Effector memory CD8-positive, alpha-beta T cell (primary cell): ENCODE measurements at places on chromosomes 7 and 10.

DNA sequence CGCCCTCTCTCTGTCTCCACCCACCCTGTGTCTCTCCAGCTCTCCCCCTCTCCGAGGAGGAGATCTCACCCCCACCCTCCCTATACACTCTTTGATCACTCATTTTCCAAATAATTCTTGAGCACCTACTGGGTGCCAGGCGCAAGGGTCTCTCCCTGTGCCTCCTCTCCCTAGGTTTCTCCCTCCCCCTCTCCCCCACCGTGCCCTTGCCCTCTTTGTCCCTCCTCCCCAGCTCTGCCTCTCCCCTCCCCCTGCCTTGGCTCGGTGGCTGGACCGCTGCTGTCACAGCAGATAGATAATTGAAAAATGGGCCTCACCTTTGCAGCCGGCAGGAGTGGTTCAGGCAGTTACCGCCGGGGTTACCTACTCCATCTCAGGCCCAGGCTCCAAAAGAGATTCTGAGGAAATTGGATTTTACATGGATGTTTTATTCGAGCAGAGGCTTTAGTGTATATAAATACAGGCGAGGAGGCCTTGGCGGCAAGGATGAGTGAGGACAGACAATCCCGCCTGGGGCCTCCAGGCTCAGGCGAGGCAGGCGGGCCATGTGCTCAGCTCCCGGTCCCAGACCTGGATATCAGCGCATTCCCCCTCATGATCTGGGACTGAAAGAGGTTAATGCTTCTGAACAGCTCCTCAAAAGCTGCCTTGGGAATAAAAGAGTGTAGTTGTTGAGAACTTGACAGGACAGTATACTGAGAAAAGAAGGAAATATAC is 60.8 kb upstream of the BTRC start:
- DNase-seq = no peak

- DNase-seq = no peak
Observed at GRCh38 chr10:35327790-35328403, 8.4 kb upstream of the CCNY start.

DNA sequence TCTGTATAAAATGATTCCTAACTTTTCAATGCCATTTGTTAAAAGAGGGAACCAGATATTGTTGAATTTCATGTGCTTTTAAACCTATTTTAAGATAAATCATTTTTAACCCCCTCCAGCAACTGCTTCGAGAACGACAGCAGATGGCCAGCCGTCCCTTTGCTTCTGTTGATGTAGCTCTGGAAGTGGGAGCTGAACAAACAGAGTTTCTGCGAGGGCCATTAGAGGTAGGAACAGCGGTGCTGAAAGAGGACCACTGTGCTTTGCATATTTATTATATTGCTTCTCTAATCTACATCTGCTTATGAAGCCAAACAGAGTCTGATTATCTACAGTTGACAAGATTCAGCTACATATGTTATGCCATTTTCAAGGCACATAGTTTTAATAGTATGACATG is 545.9 kb downstream of the GFRA1 start:
- no peak for DNase-seq

DNA sequence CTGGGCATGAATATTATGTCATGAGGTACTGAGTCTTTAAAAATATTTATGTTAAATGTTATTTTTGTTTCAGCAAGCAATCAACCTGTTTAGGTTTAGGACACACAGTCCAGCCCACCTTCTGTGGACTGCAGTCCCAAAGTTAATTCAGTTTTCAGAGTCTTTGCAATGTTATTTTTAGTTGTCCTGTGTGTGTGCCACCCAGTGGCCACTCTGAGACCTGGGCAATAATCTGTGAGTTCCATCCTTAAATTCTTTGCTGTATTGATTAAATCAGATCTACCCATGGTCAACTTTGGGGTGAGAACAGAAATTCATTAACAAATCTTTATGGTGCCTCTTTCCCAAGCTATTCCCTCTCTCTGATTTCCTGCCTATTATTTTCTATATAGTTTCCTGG is 415.1 kb downstream of the CCSER2 start:
- no peak for DNase-seq

DNA sequence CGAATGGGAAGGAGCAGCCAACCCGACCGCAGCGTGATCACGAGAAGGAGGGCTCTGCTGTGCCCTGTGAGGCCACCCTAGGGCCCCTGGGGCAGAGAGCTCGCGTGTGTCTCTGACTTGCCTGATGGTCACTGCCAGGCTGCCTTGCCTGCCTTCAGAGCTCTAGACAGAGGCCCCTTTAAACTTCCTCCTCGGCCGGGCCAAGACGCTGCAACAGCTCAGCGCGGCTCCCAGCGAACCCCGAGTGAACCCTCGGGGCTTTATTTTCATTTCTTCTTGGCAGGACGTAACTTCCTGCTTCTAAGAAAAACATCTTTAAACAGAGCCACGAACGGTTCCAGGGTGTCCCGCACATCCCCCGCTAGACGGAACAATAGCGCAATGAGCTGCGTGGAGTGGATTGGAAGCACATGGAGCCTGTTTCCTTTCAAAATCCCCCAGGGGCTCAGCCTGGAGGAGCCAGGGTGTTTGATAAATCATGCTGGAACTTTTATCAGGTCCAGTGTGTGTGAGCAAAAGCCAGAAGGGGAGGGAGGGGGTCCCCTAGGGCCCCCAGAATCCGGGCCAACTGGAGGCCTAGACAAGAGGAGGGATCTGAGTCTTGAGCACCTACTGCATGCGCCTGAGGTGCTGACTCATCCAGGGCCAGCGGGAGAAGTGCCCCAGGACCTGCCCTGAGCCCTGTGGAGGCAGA is 134.1 kb upstream of the GDF10 start:
- peak; percentile 11 for DNase-seq

GRCh38 chr7:149500910-149501309 is 3.3 kb upstream of the ZNF746 start:
- DNase-seq = no peak

DNA sequence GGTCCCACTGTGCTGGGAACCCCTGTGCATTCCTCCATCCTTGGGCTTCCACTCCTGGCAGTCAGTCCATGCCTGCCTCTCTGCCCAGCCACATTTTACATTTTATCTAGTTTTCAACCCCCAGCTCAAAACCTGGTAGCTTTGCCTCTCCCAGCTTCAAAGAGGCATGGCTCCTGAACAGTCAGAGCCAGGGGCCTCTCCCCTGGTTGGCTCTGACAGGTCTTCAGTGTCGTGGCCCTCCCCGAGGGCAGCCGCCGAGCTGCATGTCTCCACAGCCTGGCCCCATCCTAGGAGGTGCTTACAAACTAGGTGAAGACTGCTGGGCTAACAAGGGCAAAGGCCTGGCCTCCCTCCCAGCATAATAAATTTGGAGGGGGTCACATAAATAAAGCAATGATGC is 14.8 kb downstream of the COBL start:
- DNase-seq = no peak

DNA sequence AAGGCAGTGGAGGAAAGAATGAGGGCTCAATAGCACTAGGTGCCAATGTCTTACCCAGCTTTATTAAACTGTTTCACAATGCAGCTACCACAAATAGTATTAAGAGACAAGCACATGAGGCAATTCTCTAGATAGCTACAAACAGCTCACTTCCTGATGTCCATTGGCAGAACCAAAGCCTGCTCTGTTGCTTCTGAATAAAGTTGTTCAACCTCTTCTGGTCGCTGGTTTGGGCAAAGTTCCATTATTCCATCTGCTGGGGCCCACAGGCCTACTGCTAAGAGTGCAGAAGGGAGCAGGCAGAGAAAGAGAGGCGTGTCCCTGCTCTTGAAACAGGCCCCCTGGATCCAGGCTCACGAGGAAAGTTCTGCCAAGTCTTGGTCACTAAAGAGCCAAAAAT is 173.9 kb downstream of the ZNF438 start:
- DNase-seq = no peak

DNA sequence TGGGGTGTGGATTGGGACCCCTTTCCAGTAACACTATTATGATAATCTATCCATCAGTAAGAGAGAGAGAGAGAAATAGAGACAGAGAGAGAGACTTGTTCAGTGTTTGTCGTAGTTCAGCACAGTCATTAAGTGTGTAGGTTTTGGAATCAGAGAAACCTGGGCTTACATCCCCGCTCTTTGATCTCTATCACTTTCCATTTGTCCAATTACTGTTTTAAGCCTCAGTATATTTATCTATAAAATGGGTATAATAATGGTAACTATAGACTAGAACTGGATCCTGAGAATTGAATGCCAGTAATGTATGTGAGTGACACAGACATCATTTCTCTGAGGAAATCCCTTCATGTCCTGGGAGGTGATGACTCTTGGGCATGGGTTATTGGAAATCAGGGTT is 460.5 kb downstream of the PLXNA4 start:
- no peak for DNase-seq

- no peak for DNase-seq
Observed at GRCh38 chr10:34176351-34176750, 638.7 kb downstream of the PARD3 start.

DNA sequence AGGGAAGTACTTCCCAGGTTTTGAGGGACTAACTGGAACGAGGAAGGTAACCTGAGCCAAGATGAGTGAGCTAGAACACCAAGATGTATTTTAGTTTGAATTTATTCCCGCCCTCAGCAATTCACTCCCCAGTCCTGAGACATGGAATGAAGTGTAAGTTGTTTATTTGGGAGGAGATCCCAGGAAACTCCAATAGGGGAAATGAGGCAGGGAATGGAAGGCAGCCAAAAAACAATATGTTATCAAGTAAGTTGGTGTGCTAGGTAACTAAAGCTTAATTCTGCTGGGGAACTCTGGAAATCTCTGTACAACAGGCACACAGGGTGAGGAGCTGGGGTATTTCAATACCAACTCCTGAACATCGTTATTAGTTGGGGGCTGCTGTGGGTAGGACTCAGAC is 189.7 kb upstream of the HDAC9 start:
- DNase-seq = no peak

DNA sequence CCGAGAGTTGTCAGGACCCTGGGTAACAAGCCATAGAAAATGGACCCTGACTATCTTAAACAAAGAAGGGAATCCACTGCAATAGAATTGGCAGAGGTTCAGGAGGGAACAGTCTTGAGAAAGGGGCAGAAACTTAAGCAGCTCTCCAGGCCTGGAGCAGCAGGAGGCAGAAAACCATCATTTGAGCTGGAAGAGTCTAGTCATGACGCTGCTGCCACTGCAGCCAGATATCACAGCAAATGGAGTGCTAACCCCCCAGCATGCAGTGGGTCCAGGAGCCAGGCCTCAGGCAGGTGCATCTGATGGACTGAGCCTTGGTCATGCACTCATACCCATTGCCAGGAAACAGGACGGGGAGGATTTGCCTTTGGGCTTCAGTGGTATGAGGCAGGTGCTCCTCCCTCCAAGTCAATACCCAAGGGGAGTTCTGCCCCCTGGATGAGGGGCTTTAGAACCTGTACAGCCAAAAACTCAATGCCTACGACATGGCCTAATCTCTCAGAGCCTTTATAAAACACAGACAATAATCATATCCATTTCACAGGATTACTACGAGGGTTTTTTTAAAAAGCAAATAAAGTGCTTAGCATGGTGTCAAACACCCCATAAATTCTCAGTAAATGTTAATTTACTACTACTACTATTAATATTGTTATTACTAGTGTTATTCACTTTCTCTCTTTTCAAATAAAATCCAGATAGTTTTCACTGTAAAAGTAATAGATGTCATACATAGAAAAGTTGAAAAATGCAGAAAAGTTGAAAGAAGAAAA is 30.7 kb downstream of the DUSP5 start:
- no peak for DNase-seq

- no peak for DNase-seq
Observed at GRCh38 chr7:30302656-30303311, 18.4 kb downstream of the ZNRF2 start.

- DNase-seq = no peak
Observed at GRCh38 chr10:6582298-6582697, 2.2 kb upstream of the PRKCQ start.

DNA sequence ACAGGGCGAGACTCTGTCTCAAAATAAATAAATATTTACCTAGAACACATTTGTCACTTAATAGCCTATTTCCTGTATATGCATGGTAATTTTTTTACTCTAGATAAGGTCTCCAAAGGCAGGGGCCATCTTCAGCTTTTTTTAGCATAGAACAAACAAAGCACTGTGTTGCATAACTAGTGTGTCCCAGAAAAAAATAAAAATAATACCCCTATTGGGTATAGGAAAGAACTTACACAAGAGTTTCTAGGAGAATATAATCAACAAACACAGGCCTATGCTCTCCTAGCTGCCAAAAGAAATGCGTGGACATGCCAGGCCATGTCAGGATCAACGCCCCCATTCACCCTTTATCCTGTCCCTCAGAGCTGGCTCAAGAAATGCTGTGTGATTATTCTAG is 103.6 kb downstream of the PARD3 start:
- no peak for DNase-seq

GRCh38 chr10:22368402-22368801 is 23.1 kb downstream of the SPAG6 start:
- no peak for DNase-seq

DNA sequence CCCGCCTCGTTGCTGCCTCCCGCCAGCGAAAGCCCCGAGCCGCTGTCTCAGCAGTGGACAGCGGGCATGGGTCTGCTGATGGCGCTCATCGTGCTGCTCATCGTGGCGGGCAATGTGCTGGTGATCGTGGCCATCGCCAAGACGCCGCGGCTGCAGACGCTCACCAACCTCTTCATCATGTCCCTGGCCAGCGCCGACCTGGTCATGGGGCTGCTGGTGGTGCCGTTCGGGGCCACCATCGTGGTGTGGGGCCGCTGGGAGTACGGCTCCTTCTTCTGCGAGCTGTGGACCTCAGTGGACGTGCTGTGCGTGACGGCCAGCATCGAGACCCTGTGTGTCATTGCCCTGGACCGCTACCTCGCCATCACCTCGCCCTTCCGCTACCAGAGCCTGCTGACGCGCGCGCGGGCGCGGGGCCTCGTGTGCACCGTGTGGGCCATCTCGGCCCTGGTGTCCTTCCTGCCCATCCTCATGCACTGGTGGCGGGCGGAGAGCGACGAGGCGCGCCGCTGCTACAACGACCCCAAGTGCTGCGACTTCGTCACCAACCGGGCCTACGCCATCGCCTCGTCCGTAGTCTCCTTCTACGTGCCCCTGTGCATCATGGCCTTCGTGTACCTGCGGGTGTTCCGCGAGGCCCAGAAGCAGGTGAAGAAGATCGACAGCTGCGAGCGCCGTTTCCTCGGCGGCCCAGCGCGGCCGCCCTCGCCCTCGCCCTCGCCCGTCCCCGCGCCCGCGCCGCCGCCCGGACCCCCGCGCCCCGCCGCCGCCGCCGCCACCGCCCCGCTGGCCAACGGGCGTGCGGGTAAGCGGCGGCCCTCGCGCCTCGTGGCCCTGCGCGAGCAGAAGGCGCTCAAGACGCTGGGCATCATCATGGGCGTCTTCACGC is 825 bp downstream of the ADRB1 start:
- DNase-seq = no peak

GRCh38 chr10:61812052-61812721 is 89.3 kb upstream of the ARID5B start:
- no peak for DNase-seq

DNA sequence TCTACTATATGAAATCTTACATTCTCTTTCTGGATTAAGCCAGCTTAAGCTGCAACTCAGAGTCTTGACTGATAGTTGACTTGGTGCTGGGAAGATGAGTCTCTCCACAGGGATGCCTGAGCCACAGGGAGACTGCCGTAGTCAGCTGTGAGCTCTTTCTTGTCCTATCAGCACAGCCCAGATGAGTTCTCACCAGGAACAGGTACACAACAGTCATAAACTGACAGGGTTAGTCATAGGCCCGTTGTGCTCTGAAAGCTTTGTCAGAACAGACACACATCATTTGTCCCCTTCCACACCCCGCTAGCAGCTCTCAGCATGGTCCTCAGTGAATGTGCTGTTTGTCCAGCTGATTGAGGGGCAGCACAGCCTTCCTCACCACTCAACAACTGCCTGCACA is 221.6 kb downstream of the RPS24 start:
- no peak for DNase-seq

GRCh38 chr7:23072048-23072447 is 33.5 kb upstream of the KLHL7 start:
- DNase-seq = no peak
